ENCODE measurements at places on chromosomes 3 and 15.
A peak's percentile ranks its signal among the peaks of the same experiment; 100 is the strongest.

GRCh38 chr15:71276336-71276665, 161.0 kb downstream of the THSD4 start:
- DNase-seq = no peak

DNA sequence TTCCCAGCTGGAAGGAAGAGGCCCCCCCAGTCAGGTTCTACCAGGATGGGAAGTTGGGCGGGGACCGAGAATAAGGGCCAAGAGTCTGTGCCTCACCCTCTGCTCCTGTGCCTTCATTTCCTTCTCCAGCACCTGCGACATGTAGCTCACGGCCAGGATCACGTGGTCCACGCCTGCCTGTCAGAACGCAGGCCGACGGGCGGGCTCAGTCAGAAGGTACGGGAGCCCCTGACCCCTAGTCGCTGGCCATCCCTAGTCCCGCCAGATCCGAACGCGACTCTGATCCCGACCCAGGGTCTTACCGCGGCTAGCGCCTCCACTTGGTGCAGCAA, 489 bp downstream of the GMPPB start:
- DNase-seq = peak; percentile 82

DNA sequence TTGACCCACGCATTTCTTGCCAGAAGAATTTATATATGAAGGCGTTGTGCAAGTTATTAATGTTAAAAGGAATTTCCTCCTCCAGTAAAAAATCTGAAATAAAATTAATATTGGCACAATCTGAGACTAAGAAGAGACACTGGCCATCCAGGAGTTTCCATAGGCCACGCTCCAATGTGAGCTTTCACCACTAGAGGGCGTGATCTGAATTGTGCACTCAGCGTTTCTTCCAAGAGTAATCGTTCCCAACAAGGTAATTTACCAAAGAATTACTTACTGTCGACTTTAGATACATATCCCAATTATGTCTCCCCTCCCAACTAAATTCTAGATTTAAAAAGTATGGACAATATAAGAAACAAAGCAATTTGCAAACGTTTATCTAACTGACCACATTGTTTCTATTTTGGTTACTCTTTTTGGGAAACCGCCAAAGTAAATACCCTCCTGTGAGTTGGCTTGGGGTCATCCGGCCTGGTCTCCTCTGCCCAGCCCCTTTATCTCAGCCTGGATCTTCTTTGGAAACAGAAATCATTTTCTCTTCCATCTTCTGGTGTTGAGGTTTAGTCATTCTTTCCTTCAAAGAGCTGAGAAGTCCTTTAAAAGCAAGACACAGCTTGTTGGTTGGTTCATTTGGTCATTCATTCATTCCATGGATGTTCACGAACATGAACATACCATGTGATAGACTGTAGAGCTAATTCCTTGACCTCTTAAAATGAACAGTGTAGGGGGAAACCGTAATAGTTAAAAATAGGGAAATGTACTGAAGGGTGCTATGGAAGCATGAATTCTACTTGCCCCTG, 26.2 kb downstream of the POLR2M start:
- DNase-seq = peak; percentile 27

DNA sequence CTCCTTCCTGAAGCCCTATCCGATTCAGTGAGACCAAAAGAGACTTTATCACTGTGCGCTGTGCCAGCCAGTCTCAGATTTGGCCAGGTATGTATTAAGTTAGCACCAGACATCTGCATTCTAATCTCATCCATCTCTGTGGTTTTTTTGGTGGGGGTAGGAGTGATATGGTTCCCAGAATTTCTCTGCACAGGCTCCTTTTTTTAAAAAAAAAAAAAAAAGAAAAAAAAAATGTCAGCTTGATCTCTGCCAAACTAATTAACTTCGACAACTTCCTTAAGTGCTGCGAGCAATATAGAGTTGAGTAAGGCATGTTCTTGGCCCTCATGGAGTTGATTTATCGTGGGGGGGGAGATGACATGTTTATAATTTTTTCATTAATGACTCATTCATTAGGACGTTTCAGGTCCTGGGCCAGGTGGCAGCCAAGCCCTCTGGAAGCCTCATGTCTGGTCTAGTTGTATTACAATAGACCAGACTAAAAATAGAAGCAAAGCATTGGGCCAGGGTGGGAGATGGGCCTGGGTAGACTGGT, 12.9 kb downstream of the SLCO3A1 start:
- DNase-seq = no peak
